ENCODE measurements at places on chromosomes 5 and 9.
A peak's percentile ranks its signal among the peaks of the same experiment; 100 is the strongest.

DNA sequence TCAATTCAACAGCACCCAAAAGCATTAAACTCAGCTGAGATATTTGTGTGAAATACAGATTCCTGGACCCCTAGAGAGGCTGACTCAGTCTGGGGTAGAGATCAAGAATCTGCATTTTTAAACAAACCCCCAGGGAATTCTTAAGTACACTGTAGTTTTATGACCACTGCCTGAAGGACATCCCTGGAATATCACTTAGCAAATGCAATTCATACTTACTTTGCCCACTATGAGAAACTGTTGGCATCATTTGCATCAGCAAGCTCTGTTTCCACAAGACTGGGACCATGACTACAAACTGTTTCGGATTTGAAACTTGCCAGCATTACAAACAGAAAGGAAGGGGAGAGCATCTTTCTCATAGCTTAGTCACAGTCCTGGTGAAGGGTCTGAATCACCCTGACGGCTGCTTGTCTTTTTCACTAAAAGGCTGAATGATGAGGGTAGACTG, 63.7 kb downstream of the MLLT3 start:
- no peak for DNase-seq

DNA sequence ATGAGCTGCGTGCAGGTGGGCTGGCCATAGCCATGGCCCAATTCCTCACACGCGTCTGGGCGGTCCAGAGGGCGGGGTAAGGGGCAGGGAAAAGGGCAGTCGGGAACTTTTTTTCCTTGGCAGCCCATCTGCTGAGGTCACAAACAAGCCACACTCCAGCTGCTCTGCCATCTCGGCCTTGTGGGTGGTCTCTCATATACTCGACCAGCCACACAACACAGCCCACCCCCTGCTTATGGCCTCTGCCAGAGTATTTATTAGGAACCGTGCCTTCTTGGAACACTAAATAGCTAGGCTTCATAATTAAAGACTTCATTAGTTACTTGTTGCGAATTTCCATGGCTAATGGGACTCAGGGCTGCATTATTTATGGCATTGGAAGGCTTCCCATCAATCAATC, 98.5 kb upstream of the LHFPL2 start:
- DNase-seq, result no peak

DNA sequence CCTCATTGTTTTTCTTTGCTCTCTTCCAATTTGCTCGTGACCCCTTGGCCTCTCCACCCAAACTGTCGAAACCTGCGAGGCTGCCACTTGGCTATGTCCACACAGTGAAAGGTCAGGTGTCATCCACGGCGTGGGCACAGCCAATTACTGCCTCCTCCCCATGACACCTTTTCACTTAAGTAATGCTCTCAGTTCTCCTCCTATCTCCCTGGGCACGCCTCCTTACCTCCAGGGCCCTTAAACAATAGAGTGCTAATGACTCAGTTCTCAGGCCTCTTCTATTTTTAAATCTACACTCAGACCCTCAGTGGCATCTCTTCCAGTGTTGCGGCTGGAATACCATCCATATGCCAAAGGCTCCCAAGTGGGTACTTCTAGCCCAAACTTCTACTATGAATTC, 256.8 kb downstream of the ROR2 start:
- no peak for DNase-seq

DNA sequence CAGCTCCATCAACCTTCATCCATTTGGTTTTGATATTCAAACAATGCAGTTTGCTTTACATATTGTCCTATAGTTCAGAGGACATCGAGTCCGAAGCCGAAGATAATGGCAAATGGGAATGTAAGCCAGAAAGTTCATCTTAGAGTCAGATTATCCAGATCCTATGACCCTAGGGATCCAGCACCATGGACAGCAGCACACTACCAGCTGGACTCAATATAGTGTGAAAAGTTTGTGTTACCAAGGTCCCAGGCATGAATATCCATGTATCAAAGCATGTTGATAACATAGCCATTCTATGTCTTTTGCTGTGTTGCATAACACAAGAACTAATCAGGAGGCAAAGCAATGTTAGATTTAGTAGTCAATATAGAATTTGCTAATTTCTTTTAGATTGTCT, 46.3 kb downstream of the FSTL4 start:
- DNase-seq, result no peak

GRCh38 chr9:128552744-128553440, 505 bp downstream of the SPTAN1 start:
- peak; percentile 87 for DNase-seq

DNA sequence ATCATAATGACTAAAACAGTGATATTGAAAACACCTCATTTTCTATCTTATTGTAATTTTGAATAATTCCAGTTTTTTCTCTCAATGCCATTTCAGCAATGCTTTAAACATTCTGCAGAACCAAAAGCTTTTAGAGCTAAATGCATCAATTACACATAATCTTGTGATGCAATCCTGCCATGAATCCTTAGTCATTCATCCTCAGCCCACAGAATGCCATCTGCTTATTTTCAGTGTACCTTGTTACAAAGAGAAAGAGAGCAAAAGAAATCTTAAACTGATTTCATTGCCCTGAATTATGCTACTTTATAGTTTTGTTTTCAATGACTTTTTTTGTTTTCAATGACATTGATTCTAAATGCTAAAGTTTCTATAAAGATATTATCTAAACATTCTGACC, 1234.8 kb upstream of the C9orf72 start:
- no peak for DNase-seq

DNA sequence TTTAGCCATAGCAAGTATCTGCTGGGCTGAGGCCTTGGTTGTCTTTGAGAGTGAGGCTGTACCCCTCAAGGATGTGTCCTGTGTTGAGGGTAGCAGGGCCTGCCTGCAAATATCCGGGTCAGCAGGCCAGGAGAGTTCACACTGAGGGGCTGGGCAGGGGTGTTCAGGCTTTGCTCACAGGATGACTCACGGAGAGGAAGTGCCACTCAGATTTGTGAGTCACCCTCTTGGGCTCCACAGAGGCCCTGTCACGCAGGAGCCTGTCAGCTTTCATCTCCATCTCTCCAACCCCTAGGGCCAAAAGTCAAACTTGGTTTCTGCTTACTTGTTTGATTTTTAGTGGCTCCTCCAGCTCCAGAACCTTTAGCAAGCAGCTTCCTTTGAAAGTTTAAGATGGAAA, 211.5 kb downstream of the SEC61B start:
- peak; percentile 39 for DNase-seq

- no peak for DNase-seq
Observed at GRCh38 chr9:27808864-27809263, 235.6 kb upstream of the C9orf72 start.

- DNase-seq, result peak; percentile 97
Observed at GRCh38 chr5:149320791-149321330, 24.4 kb upstream of the GRPEL2 start.

- DNase-seq, result peak; percentile 33
Observed at GRCh38 chr9:136156209-136157120, 37.8 kb upstream of the TMEM250 start.

- no peak for DNase-seq
Observed at GRCh38 chr5:96344678-96345577, 88.1 kb downstream of the PCSK1 start.

- peak; percentile 74 for DNase-seq
Observed at GRCh38 chr9:127826253-127826913, 23.7 kb downstream of the FPGS start.

- DNase-seq, result no peak
Observed at GRCh38 chr5:148807851-148808250, 18.6 kb upstream of the ADRB2 start.

DNA sequence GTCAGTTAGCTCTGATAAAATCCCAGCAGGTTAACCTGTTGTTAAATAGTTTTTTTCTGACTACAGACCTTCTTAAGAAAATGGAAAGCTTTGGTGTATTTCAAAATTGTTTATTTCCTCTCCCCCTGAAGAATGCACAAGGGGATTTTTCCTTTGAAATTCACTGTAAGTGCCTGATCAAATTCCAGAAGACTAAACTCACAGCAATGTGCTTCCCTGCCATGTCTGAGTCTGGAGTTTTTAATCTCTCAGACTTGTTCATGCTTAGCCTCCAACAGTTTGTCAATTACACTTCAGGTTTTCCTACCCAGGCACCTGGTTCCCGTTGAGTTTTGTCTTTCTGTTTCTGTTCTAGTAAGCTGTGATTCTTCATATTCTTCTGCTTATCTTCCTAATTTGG, 961.6 kb upstream of the CDH18 start:
- DNase-seq, result no peak

DNA sequence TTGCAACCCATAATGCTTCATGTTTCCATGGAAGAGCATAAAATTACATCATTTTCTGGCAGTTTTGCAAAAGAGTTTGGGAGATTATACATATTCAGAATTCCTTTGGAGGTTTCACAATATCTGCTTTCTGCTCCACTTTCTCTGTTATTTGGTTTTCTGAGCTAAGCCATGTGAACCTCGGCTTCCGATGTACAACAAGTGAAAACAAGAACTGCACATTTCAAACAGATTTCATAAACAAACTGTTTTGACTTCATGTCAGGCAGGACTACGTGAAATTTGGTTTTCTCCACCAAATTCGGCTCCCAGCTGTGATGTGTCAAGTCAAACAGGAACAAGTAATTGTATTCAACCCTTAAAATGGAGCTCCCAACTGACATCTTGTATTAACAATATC, 609.8 kb downstream of the IRX1 start:
- DNase-seq, result no peak

DNA sequence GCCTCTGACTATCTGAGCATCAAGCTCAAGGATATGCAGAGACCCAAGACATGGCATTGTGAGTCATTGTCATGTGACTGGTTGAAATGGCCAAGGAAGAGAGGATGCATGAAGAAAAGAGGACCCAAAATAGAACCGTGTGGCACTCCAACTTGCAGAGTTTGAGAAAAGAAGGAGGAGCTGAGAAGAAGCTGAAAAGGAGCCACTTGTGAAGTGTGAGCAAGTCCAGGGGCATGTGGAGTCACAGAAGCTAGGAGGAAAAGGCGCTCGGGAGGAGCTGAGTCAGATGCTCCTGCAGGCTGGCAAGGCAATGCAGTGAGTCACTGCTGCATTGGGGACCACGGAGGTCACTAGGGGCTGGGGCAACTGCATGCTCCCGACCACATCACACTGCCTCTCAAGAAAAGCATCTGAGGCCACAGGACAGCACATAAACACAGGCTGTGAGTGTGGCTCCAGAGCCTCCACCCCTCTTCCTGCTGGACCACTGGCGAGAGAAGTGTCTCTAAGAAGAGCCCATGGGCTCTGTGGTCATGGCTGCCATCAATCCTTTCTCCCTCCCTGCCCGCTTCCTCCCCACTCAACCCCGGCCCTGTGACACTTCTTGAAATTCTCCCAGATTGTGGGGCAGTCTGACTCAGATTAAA, 197.6 kb downstream of the DRD1 start:
- DNase-seq, result no peak

Measured in right cardiac atrium (tissue), 5 donors.